Liver (tissue), 10 donors: ENCODE measurements at places on chromosomes 3 and 15.

DNA sequence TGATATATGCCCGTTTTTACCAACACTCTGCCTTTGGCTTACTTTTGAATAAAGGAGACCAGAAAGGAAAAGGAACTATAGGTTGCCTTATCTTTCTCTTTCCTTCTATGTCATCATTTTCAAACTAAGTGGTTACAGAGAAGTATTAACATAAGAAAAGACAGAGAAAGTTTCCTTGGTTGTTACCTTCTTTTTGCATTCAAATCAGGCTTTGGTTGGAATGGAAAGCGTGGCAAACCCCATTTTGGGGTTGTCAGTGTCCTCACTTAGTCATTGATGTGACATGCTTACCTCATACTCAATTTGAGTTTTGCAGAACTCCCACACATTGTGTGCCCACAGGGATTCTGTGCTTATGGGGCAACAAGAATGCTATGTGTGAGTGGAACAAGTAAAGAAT is 3.7 kb upstream of the THRB start:
- no peak overlapping the region for H3K4me3 ChIP-seq
- no peak overlapping the region for H3K27ac ChIP-seq
- peaks cover 3% of the 10 kb centered on the region for H3K4me1 ChIP-seq
- DNase-seq: no peak

- H3K36me3 ChIP-seq: no peaks in the 10 kb centered on the region
- no peak overlapping the region for H3K27ac ChIP-seq
- no peaks in the 10 kb centered on the region for H3K4me1 ChIP-seq
- H3K27me3 ChIP-seq: no peaks in the 10 kb centered on the region
- no peak for DNase-seq
- no peak overlapping the region for H3K4me3 ChIP-seq
Observed at GRCh38 chr3:35894735-35895134, 255.4 kb downstream of the ARPP21 start.

DNA sequence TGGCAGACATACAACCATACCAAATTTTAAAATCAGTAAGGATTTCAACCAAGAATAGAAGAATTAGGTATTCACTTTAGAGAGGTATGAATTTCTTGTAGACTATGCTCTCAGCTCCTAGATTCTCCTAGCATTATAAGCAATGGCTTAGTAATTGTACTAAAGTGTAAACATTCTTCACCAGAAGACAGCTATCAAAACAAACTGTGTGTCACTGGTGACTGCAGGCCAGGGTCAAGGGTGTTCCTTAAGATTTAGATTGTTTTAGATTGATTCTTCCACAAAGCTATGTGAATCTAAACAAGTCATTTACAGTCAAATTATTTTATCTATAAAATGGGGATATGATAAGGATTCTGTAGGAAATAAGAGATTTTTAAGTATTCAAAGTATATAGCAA is 23.1 kb upstream of the GP5 start:
- peaks cover 25% of the 10 kb centered on the region for H3K36me3 ChIP-seq
- no peaks in the 10 kb centered on the region for H3K27me3 ChIP-seq
- H3K27ac ChIP-seq: no peak overlapping the region

GRCh38 chr3:133869586-133869985 is 26.1 kb downstream of the RAB6B start:
- no peaks in the 10 kb centered on the region for H3K36me3 ChIP-seq
- no peak overlapping the region for H3K27ac ChIP-seq
- DNase-seq: no peak
- no peak overlapping the region for H3K4me3 ChIP-seq
- no peaks in the 10 kb centered on the region for H3K4me1 ChIP-seq
- no peaks in the 10 kb centered on the region for H3K27me3 ChIP-seq

DNA sequence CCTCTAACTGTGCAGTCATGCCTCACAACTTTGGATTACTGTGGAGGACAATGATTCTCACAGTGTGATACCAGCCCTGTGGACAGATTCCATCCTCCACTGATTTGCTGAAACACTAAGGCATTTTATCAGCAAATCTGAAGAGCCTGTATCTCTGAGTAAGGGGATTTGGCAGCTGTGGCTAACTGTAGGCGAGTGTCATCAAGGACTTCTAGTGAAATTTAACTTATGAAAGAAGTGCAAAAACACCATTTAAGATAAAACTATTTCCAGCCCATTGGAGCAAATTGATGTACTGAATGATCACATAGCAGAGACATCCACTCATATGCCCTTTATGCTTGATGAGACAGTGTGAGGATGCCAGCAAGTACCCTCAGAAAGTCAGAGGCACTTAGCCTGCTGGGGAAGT is 13.9 kb upstream of the TMPRSS7 start:
- H3K4me1 ChIP-seq: no peaks in the 10 kb centered on the region
- DNase-seq: no peak
- no peaks in the 10 kb centered on the region for H3K27me3 ChIP-seq
- H3K27ac ChIP-seq: no peak overlapping the region
- no peaks in the 10 kb centered on the region for H3K36me3 ChIP-seq
- H3K4me3 ChIP-seq: no peak overlapping the region

GRCh38 chr3:30631243-30631904 is 25.0 kb downstream of the TGFBR2 start:
- no peaks in the 10 kb centered on the region for H3K27me3 ChIP-seq
- H3K27ac ChIP-seq: peak overlapping the region; percentile 22
- H3K4me1 ChIP-seq: peaks cover 36% of the 10 kb centered on the region
- H3K36me3 ChIP-seq: no peaks in the 10 kb centered on the region

- H3K27me3 ChIP-seq: peaks cover 3% of the 10 kb centered on the region
- no peaks in the 10 kb centered on the region for H3K36me3 ChIP-seq
- H3K4me3 ChIP-seq: no peak overlapping the region
- H3K4me1 ChIP-seq: no peaks in the 10 kb centered on the region
- no peak overlapping the region for H3K27ac ChIP-seq
Observed at GRCh38 chr15:99050328-99050980, 42.9 kb upstream of the PGPEP1L start.

GRCh38 chr3:38235466-38235865 is 30.1 kb upstream of the SLC22A13 start:
- DNase-seq: no peak
- no peak overlapping the region for H3K4me3 ChIP-seq
- no peak overlapping the region for H3K27ac ChIP-seq
- H3K4me1 ChIP-seq: no peaks in the 10 kb centered on the region
- H3K36me3 ChIP-seq: peaks cover 32% of the 10 kb centered on the region

- no peak for DNase-seq
- no peak overlapping the region for H3K27ac ChIP-seq
- no peaks in the 10 kb centered on the region for H3K4me1 ChIP-seq
- no peaks in the 10 kb centered on the region for H3K36me3 ChIP-seq
- no peak overlapping the region for H3K4me3 ChIP-seq
- H3K27me3 ChIP-seq: no peaks in the 10 kb centered on the region
Observed at GRCh38 chr15:30059771-30060170, 23.0 kb upstream of the GOLGA8J start.

- H3K27me3 ChIP-seq: no peaks in the 10 kb centered on the region
- peaks cover 10% of the 10 kb centered on the region for H3K4me1 ChIP-seq
- peak overlapping the region; percentile 70 for H3K4me3 ChIP-seq
- peaks cover 5% of the 10 kb centered on the region for H3K36me3 ChIP-seq
- DNase-seq: no peak
Observed at GRCh38 chr15:40806672-40807027, 239 bp upstream of the ZFYVE19 start.

DNA sequence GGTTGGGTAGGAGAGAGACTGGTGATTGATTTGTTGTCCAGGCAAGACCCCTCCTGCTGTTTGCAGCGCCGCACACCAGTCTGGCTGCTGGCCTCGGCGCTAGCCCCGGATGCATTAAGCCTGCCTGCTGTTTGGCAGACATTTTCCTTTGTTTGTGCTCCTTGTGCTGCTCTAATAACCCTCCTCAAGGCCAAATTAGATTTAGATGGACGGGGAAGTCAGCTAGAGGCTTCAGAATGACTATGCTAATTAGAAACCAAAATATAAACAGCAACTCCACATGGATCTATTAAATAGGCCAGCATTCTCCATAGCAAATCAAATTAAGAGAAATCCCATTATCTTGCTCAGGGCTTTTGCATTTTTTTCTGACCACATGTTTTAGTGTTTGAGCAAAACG is 445.2 kb downstream of the SQOR start:
- H3K4me3 ChIP-seq: no peak overlapping the region
- H3K4me1 ChIP-seq: no peaks in the 10 kb centered on the region
- no peaks in the 10 kb centered on the region for H3K27me3 ChIP-seq
- DNase-seq: no peak
- no peak overlapping the region for H3K27ac ChIP-seq

DNA sequence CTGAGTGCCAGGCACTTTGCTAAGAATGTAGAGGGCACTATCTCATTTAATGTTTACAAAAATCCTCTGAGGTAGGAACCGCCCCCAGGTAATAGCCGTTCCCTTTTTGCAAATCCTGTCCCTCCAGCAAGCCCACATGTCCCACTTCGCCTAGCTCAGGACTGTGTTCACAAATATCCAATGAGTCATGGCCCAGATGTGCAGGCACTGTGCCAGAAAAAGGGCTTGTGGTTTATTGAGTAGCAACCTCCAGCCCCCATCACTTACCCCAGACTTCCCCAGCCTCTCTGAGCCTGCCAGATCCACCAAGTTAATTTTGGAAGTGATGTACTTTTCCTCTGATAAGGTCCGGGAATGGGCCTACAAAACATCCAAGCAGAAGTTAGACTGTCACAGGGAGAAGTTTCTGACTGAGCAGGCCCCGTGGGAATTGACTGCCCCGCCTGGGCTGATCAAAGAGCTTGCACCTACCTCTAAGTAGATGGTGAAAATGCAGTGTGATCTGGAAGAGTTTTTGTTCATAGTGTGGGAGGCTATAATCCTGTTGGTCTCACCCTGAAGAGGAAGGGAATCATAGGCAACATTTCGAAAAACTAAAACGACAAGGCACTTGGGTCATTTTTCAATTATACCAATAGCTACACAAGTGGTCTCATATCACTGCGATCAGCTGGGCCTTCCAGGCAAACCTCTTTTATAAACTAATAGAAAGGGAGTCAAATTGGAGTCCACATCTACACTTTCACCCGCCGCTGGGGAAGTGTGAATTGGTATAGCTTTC is 15.7 kb downstream of the KIF9 start:
- H3K27me3 ChIP-seq: no peaks in the 10 kb centered on the region
- DNase-seq: no peak
- no peak overlapping the region for H3K4me3 ChIP-seq
- H3K4me1 ChIP-seq: no peaks in the 10 kb centered on the region
- no peaks in the 10 kb centered on the region for H3K36me3 ChIP-seq

DNA sequence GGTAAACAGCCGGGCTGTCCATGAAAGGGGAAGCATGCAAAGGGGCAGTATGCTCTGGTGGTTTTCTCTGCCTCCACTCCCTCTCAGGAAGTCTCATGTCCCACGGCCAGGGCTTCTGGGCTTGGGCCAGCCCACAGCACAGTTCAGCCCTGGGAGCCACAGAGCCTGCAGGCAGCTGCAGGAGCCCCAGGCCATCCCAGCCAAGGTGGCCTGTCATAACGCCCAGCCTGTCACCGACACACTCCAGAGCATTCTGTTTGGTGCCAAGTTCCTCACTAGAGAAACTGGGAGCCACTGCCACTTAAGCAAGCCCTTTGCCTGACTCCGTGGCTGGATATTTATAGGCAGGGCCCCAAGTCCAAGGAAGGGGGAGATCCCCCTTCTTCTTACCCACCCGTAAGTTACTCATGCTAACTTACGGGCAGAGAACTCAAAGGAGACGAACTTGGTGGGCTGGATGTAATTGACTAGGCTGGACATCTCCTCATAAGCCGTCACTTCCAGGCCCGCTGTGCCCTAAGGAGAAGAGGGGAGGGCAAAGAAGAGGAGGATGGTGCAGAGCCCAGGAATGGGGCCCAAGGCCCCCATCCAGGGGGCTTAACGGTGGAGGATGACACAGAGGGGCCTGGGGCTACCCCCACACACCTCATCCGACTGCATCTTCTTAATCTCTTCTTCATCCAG is 11.7 kb downstream of the PLCB2 start:
- no peaks in the 10 kb centered on the region for H3K27me3 ChIP-seq
- H3K4me3 ChIP-seq: no peak overlapping the region
- H3K36me3 ChIP-seq: no peaks in the 10 kb centered on the region
- DNase-seq: no peak
- no peaks in the 10 kb centered on the region for H3K4me1 ChIP-seq

DNA sequence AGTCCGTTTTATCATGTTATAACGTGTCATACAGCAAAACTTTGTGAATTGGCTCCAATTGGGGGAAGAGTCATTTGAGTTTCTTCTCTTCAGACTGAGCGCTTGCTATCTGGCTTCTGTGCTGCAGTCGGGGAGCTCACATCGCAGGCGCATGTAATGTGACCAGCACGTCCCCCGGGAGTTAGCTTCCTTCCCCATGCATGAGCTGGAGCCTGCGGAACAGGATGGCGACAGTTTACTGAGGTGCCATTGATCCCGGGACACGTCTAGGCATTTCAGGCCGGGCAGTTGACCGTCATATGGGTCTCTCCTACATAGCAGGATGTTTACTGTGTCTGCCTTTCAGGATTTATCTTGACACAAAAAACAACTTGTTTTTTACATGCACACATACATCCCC is 44.8 kb downstream of the CMTM8 start:
- peaks cover 2% of the 10 kb centered on the region for H3K4me1 ChIP-seq
- H3K27ac ChIP-seq: no peak overlapping the region
- H3K4me3 ChIP-seq: no peak overlapping the region
- DNase-seq: no peak
- H3K36me3 ChIP-seq: no peaks in the 10 kb centered on the region
- H3K27me3 ChIP-seq: no peaks in the 10 kb centered on the region

- DNase-seq: no peak
- H3K27me3 ChIP-seq: no peaks in the 10 kb centered on the region
- H3K4me1 ChIP-seq: no peaks in the 10 kb centered on the region
- no peak overlapping the region for H3K4me3 ChIP-seq
- H3K36me3 ChIP-seq: peaks cover 2% of the 10 kb centered on the region
Observed at GRCh38 chr3:17075907-17076306, 191.2 kb downstream of the PLCL2 start.

DNA sequence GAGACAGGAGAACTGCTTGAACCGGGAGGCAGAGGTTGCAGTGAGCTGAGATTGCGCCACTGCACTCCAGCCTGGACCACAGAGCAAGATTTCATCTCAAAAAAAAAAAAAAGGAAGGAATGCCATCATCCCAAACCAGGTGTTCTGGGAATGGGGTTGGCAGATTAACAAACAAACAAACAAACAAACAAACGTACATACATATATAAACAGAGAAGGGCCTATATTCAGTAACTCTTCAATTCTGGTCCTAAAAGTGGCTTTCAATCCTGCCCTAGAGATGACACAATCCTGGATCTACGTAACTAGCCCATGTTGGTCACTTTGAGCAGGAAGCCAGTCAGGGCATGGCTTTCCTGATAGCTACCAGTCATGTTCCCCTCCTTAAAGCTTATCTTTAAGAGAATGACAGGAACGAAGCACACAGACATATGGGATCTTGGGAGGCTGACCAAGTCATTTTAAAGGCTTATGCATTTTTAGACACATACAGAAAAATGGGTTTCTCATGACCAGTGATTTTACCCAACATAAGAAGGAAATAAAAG is 29.9 kb upstream of the RAB11A start:
- peaks cover 5% of the 10 kb centered on the region for H3K4me1 ChIP-seq
- no peak for DNase-seq
- H3K4me3 ChIP-seq: no peak overlapping the region

DNA sequence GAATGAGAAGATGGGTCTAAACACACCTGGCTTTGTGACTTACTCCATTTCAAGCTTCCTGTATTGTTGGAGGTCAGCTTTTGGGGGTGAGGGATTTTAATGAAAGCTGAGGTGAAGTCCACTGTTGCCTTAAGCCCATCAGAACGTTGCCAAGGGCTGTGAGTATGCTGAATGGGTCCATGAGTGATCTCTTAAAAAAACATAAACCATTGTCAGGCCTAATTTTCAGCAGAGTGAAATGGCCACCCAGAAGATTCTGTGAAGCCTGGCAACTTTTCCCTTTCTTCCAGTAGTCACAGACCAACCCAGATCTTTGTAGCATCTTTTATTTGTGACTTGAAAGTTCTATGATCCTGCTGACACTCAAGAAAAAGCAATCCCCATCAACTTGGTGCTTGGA is 87.0 kb downstream of the SMAD3 start:
- peaks cover 10% of the 10 kb centered on the region for H3K4me1 ChIP-seq
- no peaks in the 10 kb centered on the region for H3K36me3 ChIP-seq
- no peak for DNase-seq
- H3K27ac ChIP-seq: no peak overlapping the region
- no peak overlapping the region for H3K4me3 ChIP-seq
